ENCODE measurements at places on chromosomes 16 and 17.

DNA sequence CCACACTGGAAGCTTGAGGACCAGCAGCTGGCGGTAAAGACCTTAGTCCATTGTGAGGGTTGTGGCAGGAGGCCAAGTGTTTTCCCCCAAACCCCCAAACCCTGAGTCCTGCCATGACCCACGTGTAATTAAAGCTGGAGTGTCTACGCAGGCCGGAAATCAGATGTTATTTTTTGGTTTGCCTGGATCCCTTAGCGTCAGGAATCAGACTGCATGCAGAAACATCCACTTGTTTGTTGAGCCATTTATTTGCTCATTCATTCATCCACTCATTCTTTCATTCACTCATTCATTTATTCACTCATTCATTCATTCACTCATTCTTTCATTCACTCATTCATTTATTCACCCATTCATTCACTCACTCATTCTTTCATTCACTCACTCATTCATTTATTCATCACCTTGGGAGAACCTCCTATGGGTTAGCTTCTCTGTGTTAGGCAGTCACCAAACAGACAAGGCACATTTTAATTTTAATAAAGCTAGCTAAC is 313.1 kb downstream of the MAF start:
- no peak for DNase-seq

DNA sequence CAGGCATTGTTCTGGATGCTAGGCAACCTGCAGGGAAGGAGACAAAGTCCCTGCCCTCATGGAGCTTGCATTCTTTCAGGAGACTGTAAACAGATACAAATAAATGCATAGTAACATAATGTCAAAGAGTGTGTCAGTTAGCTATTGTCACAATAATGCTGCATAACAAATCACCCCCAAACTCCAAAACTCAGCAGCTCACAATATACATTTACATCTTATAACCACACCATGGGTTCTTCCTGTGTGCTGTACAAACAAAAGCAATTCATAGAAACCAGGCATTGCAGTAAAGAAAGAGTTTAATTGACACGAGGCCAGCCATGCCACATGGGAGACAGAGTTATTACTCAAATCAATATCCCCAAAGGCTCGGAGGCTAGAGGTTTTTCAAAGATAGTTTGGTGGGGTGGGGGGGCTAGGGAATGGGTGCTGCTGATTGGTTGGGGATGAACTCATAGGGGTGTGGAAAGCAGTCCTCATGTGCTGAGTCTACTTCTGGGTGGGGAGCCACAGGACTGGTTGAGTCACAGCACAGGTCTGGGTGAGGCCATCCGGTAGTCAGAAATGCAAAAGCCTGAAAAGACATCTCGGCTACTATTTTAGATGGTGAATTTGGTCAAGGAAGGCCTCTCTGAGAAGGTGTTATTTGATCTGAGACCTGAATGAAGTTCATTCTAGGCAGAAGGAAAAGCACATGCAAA is 79.0 kb downstream of the GPRC5B start:
- DNase-seq = no peak

DNA sequence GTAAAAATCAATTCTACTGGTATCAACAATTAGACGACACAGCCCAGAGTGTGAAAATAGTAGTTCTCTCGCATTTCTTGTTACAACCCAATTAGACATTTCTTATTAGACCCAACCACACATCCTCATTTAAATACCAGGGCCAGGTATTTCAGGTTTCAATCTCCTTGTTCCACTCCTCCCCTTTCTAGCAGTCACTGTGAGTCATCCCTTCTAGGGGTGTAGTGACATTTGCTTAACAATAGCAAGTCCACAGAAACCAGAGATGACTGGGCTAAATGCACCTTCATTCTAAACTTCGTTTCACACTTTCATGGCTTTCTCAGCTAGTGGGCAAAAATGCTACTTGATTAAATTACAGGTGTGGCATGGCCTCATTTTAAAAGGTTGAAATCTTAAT is 116.9 kb upstream of the CACNG3 start:
- DNase-seq = no peak

DNA sequence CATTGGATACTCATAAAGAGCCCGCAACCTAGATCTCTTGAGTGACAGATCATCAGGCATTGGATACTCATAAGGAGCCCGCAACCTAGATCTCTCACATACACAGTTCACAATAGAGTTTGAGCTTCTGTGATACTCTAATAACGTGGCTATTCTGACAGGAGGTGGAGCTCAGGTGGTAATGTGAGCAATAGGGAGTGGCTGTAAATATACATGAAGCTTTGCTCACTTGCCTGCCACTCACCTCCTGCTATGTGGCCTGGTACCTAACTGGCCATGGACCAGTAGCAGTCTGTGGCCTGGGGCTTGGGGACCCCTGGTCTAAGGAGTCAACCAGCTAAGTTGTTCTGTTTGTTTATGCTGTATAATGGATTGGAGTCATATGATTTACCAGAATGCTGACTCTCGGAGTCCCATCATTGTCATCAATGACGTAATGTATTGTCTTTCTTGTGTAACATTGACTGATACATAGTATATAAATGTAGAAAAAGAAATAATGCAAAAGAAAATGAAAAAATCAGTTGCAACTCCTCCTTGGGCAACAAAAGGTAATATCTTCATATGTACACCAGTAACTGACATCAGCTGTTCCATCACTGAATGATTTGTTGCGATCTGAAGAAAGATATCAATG is 17.5 kb downstream of the ABCA9 start:
- no peak for DNase-seq

DNA sequence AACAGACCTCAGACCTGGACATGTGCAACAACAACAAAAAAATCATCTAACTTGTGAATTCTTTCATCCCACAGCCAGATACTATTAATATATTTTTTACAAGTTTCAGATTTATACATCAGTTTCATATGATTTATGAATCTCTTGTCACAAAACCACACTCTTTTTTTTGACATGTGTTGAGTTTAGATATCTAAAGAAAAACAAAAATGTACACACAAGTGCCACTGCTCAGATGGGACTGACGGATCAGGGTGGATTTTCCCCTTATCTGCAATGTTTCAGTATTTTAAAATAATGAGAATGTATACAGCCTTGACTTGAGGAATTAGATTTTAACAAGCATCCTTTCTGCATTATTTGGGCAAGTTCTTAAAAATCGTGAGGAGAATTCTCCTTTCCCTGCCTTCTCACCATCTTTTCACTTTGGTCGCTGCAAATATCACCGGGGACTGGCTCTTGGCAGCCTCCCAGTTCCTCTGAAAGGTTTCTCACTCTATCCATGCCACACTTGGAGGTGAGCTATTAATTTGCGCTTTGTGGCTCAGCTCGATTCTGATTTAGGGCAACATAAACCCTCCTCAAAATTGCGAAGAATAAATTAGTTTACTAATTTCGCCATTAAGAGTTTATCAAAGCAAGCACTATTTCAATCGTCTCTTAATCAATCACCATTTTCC is 225.7 kb downstream of the XYLT1 start:
- no peak for DNase-seq
